AG04450 (cell line): ENCODE measurements at places on chromosomes 2 and 18.
A peak's percentile ranks its signal among the peaks of the same experiment; 100 is the strongest.

GRCh38 chr2:41187376-41188122 is 735.7 kb upstream of the SLC8A1 start:
- DNase-seq: no peak

DNA sequence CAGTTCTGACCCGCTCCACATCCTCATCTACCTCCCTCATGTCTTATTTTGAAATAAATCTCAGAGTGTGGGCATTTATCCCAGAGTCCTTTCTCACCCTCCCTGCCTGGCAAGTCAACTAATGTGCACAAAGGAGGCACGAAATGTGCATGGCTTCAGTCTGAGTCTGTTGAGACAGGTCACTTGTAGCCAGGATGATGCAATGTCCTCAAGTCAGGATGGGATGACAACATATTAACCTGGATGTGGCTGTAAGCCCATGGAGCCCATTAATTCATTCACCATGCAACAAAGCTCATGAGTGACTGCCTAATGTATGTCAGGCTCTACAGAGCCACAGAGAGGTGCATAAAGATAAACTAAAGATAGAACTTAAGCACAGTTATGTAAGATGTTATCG is 34.5 kb downstream of the KCNG3 start:
- no peak for DNase-seq

DNA sequence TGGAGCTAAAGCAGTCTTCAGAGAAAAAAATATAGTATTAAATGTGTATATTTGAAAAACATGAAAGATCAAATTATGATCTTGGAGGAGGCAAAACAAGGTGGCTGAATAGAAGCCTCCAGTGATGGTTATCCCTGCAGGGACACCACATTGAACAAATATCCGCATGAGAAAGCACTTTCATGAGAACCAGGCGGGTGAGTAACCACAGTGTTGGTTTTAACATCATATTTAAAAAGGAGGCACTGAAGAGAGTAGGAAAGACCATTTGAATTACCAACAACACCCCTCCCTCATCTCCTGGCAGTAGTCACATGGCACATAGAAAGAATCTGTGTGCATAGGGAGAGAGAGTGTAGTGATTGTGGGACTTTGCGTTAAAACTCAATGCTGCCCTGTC is 759.6 kb upstream of the NRXN1 start:
- no peak for DNase-seq

- DNase-seq: no peak
Observed at GRCh38 chr2:190876631-190877030, 4.0 kb upstream of the GLS start.

DNA sequence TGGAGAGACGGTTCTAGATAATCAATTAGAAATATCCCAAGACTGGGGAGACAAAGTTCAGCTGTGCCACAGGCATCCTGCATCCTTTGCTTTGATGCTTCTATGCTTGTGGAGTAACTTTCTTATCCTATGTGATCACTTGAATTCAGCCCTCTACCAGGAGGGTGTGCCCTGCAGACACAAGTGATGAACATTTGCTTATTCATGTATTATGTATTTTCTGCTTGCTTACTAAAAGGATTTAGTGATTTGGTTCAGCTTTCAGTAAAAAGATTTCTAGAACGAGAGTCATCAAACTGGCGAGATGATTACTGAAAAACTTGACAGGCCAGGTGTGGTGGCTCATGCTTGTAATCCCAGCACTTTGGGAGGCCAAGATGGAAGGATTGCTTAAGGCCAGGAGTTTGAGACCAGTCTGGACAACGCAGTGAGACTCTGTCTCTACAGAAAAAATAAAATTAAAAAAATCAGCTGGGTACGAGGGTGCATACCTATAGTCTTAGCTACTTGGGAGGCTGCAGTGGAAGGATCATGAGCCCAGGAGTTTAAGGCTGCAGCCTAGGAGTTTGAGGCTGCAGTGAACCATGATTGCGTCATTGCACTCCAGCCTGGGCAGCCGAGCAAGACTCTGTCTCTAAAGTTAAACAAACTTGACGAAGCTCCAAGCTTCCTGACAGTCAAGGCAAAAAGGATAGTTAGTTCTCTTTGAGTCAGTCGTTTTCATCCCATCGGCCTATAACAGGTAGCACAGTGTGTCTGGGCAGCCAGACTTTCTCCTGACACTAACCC is 13.3 kb downstream of the HK2 start:
- DNase-seq: no peak

GRCh38 chr2:61379521-61379920 is 91.4 kb downstream of the USP34 start:
- DNase-seq: no peak

DNA sequence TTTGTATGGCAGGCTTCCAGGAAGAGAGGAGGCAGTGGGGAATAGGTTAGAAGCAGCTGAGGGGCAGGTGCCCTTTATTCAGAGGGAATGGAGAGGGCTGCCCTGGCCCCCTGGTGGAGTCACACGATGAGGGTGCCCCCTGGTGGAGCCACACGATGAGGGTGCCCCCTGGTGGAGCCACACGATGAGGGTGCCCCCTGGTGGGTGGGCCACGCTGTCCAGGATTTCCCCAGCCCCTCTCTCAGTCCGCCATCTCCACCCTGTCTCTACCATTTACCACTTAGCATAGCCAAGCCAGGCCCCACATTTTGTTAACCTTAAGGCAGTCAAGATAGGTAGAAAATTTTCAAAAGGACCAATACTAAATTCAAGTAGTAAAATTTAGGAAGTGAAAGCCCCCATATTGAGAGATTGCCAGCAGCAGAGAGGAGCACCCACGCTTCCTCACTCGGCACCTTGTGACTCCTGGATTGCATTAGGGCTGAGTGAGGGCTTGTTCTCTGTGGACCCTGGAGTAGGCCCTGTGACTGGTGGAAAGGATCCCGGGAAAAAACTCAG is 10.4 kb upstream of the FAM228A start:
- no peak for DNase-seq

DNA sequence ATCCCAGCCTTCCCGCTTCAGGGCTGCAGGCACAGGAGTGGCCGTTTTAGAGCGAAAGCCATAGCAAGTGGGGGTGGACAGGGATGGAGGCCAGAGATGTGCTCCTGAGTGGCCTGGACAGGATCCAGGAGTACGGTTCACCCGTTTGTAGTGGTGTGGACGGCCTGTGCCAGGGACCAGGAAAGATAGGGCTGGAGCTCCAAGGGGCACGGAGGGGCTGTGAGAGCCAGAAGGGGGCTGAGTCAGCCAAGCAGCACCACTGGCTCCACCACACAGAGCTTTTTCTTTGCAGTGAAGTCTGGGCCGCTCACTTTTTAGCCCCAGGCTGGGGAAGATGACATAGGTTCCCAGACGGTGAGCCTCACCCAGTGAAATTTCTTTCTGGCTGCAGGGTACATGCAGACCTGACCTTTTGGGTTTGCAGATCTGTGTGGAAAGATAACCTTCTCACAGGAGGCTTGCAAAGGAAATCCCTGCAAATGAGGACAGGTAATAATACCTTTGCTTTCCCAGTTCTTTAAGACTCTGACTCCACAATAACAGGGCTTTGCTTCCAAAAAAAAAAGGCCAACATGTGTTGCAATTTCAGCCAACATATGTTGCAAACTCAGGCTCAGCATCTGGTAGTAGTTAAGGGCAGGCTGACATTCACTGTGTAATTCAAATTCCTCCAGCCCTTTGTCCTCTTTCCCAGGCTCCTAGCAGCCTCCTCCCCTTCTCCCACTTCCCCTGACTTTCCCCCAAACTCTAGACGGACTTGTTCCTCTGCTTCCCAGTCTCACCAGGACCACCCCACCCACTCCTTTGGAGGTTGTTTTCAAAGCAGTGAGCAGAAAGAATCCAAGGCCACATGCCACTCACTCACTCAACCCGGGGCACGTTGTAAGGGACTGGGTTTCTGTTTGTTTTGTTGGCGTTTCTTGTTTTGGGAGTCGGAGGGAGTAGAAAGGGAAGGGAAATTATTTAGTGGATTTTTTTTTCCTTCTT is 20.3 kb upstream of the LAPTM4A start:
- peak; percentile 97 for DNase-seq

- DNase-seq: no peak
Observed at GRCh38 chr2:26687801-26688200, 4.7 kb upstream of the KCNK3 start.

DNA sequence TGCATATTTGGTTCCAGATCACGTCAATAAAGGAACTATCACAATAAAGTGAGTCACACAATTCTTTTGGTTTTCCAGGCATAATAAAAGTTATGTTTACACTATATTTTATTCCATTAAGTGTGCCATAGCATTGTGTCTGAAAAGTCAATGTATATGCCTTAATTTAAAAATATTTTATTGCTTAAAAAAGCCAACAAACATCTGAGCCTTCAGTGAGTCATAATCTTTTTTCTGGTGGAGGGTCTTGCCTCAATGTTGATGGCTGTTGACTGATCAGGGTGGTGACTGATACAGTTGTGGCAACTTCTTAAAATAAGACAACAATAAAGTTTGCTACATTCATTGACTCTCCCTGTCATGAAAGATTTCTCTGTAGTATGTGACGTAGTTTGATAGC is 254.3 kb upstream of the SPOPL start:
- no peak for DNase-seq

DNA sequence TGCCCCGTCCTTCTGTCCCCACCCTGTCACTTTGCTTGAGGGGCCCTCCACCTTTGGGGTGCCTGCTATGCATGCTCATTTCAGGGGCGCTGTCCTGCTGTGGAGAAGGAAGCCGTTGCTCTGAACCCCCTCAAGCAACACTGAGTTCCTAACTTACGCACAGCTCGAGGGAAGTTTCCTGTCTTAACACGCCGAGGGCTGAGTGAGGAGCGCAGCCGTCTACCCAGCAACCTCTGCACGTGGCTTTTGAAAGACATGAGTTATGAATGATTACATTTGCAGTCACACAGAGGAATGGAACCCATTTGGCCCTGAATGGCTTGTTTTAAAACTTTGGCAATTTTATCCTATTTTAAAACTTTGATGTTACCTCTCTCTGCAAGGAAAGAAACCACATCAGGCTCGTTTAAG is 14.0 kb downstream of the RAMP1 start:
- no peak for DNase-seq

GRCh38 chr2:235043762-235044500 is 92.1 kb downstream of the SH3BP4 start:
- DNase-seq: no peak

- peak; percentile 48 for DNase-seq
Observed at GRCh38 chr2:201130524-201131186, 14.7 kb downstream of the CFLAR start.

GRCh38 chr2:69571189-69571588 is 72.3 kb downstream of the AAK1 start:
- DNase-seq: no peak

GRCh38 chr2:241686324-241686649 is 328 bp downstream of the DTYMK start:
- DNase-seq: no peak

- DNase-seq: no peak
Observed at GRCh38 chr18:43587538-43588153, 310.4 kb upstream of the SYT4 start.

- no peak for DNase-seq
Observed at GRCh38 chr2:142670362-142670761, 207.1 kb upstream of the KYNU start.

- no peak for DNase-seq
Observed at GRCh38 chr18:59884351-59884750, 15.4 kb upstream of the PMAIP1 start.

- no peak for DNase-seq
Observed at GRCh38 chr2:169119851-169120250, 50.5 kb downstream of the DHRS9 start.

- DNase-seq: no peak
Observed at GRCh38 chr2:212816267-212816666, 277.7 kb upstream of the ERBB4 start.

DNA sequence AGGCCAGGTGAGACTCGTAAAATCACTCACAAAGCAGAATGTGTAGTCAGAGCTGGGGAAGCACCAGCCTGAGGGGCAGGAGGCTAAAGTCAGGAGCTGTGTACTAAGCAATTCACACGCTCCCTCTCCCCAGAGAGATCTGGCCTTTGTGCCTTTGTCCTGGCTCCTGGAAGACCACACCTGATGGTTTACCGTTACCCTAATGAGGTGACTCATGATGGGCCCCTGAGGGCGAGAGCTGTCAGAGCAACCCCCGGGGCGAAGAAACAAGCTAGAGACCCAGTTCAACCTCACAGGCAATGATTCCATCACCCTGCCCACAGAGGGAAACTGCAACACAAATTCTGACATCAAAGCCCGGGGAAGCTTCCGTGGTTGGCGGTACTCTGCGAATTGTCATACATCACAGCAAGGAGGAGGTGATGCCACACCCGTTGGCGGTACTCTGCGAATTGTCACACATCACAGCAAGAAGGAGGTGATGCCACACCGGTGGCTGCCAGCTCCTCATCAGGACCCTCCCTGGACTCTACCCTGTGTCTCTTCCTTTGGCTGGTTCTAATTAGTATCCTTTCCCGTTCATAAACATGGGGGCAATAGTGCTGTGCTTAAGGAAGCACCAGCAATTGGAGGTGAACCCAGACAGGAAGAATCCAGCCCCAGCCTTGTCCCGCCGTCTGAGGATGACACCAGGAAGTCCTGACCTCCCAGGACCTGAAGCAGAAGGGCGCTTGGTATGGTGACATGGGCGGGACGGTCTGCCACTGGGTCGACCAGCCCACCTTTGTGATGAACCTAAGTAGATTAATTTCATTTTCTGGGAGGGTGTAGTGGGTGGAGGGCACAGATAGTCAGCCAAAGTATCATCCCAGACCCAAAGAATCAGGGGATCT is 30.5 kb downstream of the B3GNT7 start:
- no peak for DNase-seq

DNA sequence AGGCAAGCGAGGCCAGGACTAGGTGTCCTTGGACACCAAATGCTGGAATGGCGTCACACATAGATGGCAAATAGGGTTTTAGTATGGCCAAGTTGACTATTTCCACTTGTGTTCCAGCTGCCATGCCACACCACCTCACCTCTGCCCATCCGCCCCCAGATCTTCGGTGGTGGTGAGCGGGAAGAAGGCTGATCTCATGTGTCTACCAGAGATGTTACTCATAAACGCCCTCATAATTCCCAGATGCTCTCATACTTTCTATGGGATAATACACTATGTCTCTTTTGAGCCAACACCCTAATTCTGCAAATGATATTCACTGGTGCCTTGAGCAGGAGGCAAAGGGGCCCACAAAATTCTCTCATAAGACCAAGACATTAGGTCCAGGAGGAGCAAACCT is 281.1 kb upstream of the FN1 start:
- DNase-seq: no peak

DNA sequence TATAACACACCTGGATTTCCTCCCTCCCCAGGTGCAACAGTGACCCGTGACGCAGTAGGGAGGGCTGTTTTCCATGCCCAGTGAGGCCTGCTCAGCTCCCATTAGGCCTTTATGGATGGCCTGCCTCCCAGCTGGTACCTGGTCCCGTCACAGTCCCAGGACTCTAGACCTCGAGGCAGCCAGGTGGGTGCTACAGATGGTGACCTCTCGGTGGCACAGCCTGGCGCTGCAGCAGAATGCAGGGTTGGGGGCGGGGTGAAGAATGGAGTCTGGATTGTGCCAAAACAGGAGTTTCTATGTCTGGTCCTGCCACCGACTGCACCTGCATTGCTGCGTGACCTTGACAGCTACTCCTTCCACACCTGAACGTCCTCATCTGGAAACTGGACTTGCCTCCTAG is 18.0 kb upstream of the YWHAQ start:
- no peak for DNase-seq
